Thoracic aorta (tissue), 2 donors: ENCODE measurements at places on chromosomes 7 and 10. TPM values are rescaled to one million over a fixed set of nuclear protein-coding genes. Genes with fewer than 3 reads are reported as not detected.

FANK1 gene
- total RNA-seq = not detected

DPP6 gene
- total RNA-seq = not detected

PCDH15 gene
- total RNA-seq = 0.95 TPM

- no peak for DNase-seq
- no peak overlapping the region for H3K4me3 ChIP-seq
- H3K4me1 ChIP-seq = peaks cover 3% of the 10 kb centered on the region
These were observed 156.4 kb downstream of the OAT start for GRCh38 chr10:124262234-124262865.

ATOH7 gene
- not detected for total RNA-seq

GNG11 gene
- 11.1 TPM for total RNA-seq

DNA sequence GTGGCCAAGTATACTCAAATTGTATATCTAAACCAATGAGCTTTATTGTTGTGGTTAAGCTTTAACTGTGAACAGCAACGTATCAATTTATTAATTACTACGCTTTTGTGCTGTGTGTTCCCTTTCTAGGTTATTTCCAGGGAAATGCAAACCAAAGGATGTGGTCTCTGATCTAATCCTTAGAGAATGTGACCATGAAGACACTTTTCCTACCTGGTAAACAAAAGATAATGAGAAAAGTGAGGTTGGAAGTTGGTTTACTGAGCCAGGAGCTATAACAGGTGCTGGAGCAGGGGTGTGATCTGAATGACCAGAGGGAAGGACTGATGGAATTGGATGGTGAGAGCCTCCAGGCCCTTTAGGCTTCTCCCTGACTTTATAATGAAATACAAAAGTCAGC is 25.4 kb upstream of the CALU start:
- DNase-seq = no peak
- no peaks in the 10 kb centered on the region for H3K36me3 ChIP-seq
- no peaks in the 10 kb centered on the region for H3K4me1 ChIP-seq
- H3K27ac ChIP-seq = no peak overlapping the region
